ENCODE measurements at places on chromosomes 7 and 10.

- DNase-seq, result no peak
These were observed 46.1 kb downstream of the CYTH3 start for GRCh38 chr7:6226194-6226799.

GRCh38 chr10:3578159-3578558 lies 206.8 kb downstream of the KLF6 start:
- no peak for DNase-seq

- no peak for DNase-seq
These were observed 10.9 kb upstream of the MAP3K8 start for GRCh38 chr10:30422981-30423654.

GRCh38 chr10:32269343-32270100 lies 77.4 kb downstream of the EPC1 start:
- DNase-seq, result no peak

- DNase-seq, result no peak
These were observed 355.5 kb downstream of the GLRX3 start for GRCh38 chr10:130491693-130492050.

DNA sequence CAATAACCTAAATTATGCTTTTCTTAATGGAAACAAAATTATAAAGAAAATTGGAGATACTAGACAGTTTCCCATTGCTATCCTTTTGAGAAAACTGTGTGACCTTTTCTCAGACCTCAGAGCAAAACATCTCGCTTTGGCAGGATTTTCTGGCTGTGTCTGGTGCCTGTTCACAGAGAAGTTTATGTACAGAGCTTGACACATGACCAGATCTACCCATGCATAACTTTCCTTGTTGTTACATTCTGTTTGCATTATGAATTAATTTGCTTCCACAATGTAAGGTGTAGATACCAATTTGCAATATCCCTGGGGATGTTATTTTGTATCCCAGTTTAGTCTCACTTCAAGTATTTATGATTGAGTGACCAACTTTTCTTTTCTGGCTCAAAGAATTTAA lies 565.0 kb downstream of the XPNPEP1 start:
- no peak for DNase-seq

- DNase-seq, result no peak
These were observed 265.5 kb downstream of the ANKRD30A start for GRCh38 chr10:37390926-37391325.

DNA sequence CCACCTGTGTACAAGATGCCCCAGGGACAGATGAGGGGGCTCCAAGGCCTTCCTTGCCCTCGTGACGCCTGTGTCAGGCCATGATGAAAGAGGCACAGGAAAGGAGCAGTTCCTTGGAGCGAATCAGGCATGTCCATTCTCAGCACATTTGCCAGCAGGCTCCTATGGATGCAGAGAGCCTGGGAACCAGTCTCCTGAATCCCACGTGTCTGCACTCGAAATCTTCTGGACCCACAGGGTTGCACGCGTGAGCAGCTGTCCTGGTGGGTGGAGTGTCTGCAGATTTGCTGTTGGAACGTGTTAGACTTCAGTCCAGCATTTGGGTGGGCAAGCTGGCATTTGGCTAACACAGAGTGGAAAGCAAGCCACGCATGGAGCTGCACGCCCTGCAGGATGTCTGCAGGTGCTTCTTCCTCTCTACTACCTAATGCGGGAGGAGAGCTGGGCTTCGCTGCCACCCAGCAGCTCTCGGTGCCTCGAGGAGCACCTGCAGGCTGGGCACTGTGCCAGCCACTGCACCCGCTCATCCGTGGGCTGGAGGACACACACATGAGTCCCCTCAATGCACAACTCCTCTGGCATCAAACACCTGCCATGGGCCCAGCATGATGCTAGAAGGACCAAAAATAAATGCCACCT lies 140.7 kb downstream of the PAXIP1 start:
- no peak for DNase-seq

- no peak for DNase-seq
These were observed 734 bp downstream of the CHST3 start for GRCh38 chr10:71964743-71965515.

DNA sequence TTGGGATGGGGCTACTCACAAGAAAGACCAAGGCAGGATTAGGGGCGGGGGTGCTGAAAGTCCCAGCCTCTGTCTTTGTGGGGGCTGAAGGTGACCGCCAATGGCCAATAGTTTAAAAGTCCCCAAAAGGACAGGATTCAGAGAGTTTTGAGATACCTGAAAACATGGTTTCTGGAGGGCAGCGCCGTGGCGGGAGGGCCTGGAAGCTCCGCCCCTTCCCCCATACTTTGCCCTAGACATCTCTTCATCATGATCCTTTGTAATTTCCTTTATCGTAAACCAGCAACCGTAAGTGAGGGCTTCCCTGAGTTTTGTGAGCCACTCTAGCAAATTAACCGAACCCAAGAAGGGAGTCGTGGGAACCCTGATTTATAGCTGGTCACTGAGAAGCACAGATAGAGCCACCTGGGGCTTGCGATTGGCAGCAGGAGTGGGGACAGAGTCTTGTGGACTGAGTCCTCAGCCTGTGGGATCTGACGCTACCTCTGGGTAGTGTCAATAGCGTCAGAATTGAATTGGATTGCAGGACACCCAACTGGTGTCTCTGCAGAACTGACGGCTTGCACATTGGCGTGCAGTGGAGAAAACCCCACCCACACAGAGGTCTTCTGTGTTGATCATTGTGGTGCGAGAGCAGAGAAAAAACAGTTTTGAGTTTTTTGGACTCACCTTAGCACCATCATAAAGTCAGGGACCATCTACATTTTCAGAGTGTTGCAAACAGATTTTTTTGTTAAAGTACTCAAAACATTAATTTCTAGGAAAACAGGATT lies 169.3 kb downstream of the USP6NL start:
- DNase-seq, result no peak

DNA sequence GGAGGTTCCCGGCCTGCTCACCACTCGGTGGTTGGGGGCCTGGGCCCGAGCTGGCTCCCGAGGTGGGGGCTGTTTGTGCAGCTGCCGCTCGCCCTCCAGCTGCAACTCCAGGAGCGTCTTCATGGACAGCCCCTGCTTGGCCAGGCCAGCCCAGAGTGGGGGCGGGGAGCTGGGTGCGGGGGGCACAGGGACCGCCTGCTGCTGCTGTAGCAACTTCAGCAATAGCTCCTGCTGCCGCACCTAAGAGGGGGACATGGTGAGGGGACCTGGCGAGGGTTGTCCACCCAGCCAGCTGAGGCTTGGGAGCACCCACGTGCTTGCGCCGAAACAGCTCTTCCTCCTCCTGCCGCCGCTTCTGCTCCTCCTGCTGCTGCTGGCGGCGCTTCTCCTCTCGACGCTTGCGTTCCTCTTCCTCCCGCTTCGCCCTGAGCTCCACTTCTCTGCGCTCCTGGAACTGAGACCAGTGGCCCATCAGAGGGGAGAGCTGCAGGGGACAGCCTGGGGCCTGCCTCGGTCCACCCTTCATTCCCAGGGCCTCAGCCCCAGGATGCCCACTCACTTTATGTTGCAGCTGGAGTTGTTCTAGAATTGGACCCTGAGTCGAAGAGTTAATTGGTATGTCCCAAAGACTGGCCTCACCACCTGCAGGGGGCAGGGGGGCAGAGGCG lies 9.6 kb downstream of the GNB2 start:
- no peak for DNase-seq

GRCh38 chr10:73408978-73409521 lies 4.8 kb downstream of the ANXA7 start:
- DNase-seq, result no peak

DNA sequence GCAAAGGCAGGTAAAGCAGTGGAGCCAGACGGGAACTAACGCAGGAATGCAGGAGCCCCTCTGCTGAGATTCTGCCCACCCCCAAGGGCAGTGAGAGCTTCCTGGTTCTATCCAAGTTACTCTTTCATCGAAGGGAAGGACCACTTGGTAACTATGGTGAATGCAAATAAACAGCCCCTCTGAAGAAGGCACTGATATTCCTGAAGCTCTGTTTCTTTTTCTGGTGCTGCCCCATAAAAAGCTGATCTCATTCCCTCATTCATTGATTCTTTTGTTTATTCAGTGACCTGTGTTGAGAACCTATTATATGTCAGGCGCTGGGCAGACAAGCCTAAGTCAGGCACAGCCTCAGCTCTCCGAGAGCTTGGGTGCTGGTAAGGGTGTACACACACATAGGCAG lies 217.3 kb downstream of the SNX10 start:
- no peak for DNase-seq

- no peak for DNase-seq
These were observed 341.3 kb upstream of the SEMA3C start for GRCh38 chr7:81260152-81260551.

DNA sequence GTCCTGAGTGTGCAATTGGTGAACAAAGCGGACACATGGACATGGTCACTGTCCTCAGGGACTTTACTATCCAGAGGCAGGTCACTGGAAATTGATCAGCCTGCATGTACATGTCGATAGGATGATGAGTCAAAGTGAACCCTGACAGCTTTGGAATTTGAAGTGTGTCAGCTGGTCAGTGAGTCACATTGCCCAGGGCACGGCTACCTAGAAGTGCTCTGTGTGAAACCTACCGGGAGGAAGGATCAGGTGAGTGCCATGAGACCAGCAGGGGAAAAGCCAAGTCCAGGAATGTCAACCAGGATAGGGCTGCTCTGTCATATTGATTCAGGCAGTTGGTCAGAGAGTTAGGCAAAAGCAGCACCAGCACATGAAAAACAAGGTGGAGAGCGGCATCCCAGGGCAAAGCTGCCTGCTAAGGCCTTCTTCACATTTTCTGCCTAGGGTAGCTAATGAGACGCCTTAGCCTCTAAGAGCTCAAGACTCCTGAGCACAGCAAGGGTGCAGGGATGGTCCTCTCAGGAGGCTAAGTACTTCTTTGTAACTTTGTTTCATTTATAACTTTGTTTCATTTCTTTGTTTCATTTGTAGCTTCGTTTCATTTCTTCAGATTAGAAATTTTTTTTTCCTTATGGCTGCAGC lies 19.4 kb upstream of the PDCD4 start:
- DNase-seq, result no peak

Measured in CD4-positive, CD25-positive, alpha-beta regulatory T cell (primary cell).